Daoy (cell line): ENCODE measurements at places on chromosomes 13 and 19.

GRCh38 chr19:33796164-33796875, at the start of gene KCTD15:
Gene KCTD15 (plus strand): TSS chr19:33796870. CDS start chr19:33800455, 3,585 bp downstream.
- peak; percentile 66 for DNase-seq

GRCh38 chr13:109781384-109782065, 4.9 kb downstream of the IRS2 start:
- no peak for DNase-seq

DNA sequence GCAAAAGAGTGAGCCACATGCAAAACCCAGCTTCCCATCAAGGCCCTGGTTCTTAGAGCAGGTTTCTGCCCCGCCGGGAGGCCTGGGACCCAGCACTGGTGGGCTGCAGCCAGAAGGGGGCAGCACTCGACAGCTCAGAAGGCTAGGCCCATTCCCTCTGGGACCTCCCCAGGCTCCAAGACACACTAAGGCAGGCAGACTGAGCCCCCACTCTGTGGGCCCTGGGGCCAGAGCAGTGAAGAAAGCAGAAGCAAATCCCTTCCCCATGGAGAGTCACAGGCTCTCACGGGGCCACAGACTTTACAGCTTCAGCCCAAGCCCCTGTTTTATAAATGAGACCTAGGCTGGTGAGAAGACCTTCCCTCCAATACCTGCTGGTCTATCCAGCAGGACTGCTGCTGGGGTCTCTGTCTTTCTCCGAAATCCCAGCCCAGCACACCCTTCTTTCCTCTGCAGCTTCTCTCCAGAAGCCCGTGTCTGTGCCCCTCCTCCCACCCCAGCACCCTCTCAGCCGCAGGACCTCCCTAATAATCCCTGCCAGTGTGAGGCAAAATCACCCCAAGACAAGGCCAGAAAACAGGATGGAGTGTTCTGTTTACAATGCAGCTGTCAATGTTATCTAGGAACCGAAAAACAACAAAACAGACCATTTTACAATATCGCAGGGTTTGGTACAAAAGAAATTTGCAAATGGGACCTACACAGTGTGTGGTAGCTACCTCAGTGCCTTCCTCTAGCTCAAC, 109.3 kb downstream of the ABCC4 start:
- DNase-seq: peak; percentile 66

DNA sequence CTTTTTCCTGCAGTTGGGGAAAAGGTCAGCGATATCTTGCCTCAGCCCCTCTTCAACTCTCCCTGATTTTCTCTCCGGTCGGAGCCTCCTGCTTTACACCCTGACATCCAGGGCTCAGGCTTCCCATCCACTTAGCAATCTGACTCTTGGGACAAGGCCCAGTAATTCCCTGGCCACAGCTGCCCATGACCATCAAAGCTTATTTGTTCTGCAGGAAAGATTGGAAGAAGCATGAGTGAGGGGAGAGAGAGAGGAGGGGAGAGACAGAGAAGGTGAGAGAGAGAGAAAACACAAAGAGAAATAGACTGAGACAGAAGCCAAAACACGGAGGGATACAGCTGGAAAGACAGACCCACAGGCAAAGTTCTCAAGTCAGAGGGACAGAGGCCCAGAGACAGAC, 13.7 kb downstream of the SYT3 start:
- DNase-seq: no peak

- peak; percentile 51 for DNase-seq
These were observed 350.6 kb downstream of the LIG4 start for GRCh38 chr13:107864543-107865317.

- no peak for DNase-seq
These were observed 63.9 kb downstream of the DIAPH3 start for GRCh38 chr13:60099631-60100420.

DNA sequence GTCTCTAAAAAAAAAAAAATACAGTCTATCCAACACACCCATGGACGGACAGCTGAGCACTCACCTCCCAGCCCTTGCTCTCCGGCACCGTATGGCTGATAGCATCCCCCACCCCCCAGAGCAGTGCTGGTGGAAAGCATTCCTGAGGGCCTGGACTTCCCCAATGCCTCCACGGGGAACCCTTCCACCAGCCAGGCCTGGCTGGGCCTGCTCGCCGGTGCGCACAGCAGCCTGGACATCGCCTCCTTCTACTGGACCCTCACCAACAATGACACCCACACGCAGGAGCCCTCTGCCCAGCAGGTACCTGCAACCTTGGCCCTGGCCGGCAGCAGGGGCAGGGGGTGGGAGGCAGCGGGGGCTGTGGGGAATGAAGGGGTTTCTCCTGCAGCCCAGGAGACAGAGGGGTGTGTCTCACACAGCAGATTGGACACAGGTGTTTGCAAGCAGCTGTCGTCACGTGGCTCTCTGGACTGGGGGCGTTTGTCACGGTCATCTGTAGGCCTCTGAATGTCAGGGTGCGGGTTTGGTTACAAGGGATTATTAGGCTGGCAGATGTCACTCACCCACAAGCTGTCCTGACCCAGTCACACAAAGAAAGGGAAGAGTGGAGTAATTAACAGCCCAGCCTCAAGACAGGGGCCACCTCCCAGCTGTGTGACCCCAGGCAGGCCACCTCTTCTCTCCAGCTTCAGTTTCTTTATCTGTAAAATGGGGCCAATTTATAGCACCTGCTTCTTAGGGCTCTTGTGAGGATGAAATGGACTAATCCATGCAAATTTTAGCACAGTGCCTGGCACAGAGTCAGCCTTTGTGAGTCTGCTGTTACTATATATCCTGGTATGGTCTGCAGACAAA, 19.3 kb downstream of the PLD3 start:
- DNase-seq: no peak

GRCh38 chr13:40113643-40114304, 458.3 kb downstream of the COG6 start:
- DNase-seq: no peak

DNA sequence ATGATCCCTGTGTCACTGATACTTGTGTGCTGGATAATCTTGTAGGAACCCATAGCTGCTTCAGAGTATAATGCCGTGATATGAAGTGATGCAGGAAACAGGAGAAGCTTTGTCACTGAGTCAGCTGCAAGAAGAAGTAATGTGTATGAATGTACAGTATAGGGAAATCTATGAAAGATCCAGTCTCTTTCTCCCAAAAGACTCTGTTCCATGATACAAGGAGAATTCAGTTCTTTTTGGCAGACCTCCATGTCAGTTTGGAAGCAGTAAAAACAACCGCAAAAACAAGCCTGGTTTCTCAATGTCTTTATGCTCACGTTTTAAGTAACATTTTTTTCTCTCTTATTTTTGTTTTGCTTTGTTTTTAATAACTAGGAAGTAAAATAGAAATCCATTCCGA, 33.9 kb downstream of the PCDH17 start:
- DNase-seq: no peak

DNA sequence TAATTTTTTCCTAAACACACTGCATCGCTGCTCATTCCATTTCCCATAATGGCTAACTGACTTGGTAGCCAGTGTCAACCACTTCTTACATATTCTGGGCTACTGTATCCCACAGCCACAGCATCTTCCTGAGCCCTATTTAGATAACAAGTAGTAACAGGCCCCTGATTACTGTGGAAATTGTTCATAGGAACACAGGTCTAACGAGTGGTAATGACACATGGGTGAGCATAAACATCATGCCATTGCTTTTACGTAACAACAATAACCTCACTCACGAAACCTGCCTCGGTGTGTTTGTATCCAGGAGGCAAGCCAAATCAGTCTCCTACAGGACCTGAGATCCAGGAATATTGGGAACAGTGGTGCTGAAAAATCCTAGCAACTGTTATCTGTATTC, 438.6 kb downstream of the KLF5 start:
- no peak for DNase-seq

- DNase-seq: peak; percentile 55
These were observed 37.3 kb downstream of the RNF6 start for GRCh38 chr13:26184791-26185250.

GRCh38 chr13:32660227-32660626, 74.0 kb downstream of the PDS5B start:
- DNase-seq: no peak

DNA sequence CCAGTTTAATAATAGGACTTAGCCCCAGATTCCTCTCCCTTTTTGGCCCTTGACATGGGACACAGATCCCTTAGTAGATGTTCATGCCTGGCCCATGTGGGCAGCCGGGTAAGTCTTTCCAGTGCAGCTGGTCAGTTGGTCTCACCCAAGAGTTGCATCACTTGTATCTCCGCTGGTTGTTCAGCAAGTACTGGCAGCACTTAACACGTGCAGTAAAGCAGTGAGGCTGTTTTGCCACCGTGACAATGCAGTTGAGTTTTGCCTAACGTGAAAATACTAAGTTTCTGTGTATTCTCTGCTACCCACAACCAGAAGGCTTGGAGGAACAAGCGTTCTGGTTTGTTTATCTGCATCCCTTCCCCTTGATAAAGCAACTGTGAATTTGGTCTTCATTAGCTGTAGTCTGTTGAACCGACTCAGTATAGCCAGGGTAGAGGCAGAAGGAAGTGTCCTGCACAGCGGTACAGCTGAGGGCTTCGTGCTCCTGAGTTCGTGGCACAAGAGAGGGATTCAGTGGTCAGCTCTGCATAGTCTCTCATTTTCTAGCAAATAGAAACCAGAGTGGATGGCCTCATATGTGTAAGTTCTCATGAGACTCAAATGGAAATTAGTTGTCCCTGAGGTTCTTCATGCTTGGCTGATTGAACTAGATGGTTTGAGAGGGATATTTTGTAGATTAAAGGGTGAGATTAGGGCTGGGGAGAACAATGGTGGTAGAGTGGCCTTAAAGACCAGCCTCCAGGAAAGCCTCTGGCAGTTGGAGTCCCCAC, 50.3 kb downstream of the ARHGEF7 start:
- DNase-seq: no peak

DNA sequence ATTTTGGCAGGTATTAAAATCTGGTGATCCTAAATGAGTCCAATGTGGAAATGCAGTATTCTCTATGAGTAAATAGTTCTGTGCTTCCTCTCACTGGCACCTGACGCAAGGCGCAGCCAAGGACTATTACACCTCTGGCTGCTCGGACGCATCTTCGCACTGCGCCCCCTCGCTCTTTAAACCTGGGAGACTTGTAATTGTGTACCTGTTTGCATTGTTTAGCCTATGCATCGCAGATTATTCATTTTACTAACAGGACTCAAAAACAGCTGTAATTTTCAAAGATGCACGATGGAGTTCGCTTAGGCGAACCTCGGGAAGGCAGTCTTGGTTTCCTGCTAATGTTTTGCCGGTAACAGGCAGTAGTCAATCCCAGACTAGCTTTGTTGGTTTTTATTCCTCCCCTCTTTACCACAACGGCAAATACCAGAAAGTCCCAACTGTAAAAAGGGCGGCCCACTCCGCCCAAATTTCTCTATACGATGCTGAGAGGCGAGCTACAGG, 113.2 kb downstream of the KCNRG start:
- no peak for DNase-seq

DNA sequence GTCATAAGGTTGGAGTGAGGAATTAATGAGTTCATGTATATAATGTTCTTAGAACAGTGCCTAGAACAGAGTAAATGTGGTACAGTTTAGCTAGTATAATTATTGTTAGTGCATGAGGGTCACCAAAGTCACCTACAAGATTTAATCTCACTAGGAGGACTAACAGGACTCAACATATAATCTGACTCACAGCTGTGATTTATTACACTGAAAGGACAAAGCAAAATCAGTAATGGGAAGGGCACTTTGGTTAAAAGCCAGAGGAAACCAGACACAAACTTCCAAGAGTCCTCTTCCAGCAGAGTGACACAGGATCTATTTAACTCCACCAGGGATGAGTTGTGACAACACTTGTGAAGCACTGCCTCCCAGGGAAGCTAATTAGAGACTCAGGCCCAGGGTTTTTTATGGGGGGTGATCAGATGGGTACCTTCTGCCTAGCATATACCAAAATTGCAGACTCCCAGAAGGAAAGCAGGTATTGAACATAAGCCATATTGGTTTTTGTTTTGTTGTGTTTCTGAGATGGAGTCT, 341.2 kb upstream of the DACH1 start:
- DNase-seq: no peak

DNA sequence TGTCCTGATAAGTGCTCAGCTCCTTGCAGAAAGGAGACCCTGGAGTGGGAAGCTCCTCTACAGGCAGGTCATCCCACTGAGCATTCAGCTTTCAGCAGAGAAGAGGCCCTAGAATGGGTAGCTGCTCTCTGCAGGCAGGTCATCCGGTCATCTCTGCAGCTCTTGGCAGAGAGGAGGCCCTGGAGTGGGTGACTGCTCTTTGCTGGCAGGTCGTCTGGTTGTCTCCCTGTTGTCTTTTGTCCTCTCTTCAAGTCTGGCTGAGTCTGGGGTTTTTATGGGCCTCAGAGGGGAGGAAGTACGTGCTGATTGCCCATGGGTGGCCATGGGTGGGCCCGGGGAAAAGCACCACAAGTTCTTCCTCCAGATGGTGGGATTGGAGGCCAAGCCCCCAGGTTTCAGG, 250.3 kb upstream of the EDNRB start:
- DNase-seq: no peak

GRCh38 chr19:28065026-28065425, 1147.9 kb downstream of the UQCRFS1 start:
- peak; percentile 32 for DNase-seq

DNA sequence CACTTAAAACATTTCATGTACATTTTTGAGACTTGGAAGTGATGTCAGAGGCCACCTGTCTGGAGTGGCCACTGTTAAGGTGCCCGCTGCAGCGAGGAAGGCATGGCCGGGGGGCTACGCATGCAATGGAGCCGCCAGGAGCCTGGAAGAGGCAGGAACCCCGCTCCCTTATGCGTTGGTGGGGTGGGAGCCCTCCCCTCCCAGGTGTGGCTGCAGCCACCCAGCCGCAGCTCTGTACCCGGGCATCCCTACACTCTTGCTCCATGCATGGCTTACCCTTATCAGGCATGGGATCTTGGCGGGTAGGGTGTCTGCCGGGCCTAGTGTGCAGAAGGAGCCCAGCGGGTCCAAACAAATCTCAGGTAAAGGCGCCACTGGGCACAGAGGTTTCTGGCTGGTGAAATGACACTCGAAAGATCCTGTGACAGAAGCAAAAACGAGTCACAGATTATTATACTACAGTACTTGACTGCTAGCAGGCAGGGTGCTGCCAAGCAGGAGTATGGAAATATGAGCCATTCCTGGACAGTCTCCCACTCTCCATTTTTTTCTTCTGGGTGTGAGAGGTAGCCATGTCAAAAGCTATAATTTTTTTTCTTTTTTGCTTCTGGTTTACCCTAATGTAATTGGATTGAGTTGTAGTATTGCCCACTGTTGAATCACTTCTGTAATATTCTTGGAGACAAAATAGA, 1606.3 kb upstream of the MIR17HG start:
- DNase-seq: no peak

GRCh38 chr19:38273499-38273898, 9.1 kb downstream of the SPINT2 start:
- no peak for DNase-seq

DNA sequence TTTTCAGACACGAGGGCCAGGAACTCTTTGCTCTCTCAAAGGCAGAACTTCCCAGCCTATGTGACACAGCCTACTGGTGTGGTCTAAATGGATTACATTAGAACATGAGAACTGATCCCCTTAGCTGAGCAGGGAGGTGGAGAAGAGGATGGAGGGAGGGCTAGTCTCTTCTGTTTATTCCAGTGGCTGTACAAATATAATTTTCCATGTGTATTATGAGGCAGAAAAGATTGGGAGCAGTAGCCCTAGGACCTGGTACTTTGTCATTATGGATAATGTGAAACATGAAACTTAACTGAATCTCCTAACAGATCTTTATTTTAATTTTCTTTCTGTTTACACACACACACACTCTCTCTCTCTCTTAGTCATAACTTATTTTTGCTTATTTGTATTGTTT, 82.1 kb downstream of the WDFY2 start:
- no peak for DNase-seq

- DNase-seq: no peak
These were observed 63.6 kb upstream of the FLT1 start for GRCh38 chr13:28558567-28558966.
